ENCODE measurements at places on chromosomes 1 and 21. TPM values are rescaled to one million over a fixed set of nuclear protein-coding genes. Genes with fewer than 3 reads are reported as not detected.

- peak; percentile 77 for DNase-seq
These were observed 2.5 kb downstream of the DISC1 start for GRCh38 chr1:231629132-231629531.

DNA sequence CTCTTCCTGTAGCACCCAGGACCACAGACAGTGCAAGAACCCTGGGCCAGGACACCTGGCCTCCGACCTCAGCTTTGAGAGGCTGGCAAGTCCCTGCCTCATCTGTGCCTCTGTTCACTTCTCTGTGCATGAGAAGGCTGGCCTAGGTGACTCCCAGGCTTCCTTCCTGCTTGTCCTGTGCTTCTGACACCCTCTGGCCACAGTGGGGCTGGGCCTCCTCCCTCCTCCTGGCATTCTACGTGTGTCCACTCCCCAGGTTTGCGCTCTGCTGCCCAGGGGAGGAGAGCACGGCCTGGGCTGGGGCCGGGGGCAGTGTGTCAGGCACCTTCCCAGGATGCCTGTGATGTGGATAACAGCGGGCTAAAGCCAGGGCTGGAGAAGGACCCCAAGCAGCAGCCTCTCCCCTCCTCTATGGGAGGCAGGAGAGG lies 30.3 kb upstream of the PKP1 start:
- DNase-seq: peak; percentile 50

DNA sequence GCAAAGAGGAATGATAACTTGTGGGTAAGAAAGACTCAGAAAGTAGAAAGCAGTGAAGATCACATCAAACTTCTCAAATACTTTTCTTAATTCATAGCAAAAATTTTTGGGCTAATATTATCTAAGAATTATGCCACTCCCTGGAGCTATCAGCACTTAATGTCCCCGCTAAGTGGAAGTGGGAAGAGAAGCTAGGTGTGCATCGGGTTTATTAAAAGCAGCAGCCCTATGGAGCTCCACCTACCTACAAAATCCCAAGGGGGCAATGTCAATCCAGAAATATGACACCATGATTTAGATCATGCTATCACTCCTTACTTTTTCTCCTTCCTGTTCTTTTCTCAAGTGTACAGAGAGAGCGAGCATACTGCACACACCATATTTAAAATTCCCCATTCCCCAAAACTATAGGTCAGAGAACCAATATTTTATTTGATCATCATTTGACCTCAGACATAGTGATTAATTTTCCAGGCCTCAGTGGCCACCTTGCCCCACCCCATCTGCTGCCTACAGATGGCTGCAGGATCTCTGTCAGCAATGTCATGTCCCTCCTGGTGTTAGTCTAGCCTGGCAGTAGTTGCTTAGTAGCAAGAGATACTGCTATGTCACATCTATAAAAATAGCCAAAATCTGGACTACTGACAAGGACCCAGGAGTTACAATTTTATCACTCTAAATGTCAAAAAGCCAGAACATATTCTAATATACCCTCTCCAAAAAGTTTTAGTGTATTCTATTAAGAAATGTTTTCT lies 66.6 kb downstream of the MAP3K21 start:
- DNase-seq: no peak

The CNN3 gene
- total RNA-seq: 2.7 TPM

DNA sequence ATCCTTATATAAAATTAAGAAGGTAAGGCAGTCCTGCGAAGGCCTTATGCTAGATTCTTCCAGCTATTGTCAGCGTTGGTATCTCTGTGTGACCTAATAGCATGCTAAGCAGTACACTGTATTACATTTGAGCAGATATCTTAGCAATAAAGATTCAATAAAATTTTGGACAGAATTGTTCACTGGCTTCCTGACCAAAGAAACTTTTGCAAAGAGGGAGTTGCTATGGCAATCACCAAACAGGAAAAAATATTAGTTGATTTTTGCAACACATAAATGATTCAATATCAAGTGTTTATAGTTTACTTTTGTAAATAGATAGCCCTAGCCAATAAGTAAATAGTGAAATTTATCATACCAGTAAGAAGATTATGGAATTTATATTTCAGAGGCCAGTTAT lies 31.0 kb upstream of the PLEKHO1 start:
- no peak for DNase-seq

GRCh38 chr1:153431002-153431401 lies 14.7 kb downstream of the S100A7A start:
- DNase-seq: no peak

The DNM3 gene
- total RNA-seq: 0.42 TPM

The PCP4L1 gene
- total RNA-seq: not detected

GRCh38 chr1:115296981-115297380 lies 41.1 kb downstream of the NGF start:
- no peak for DNase-seq

- DNase-seq: no peak
These were observed 36.0 kb downstream of the SEC16B start for GRCh38 chr1:177933881-177934280.

GRCh38 chr1:82818586-82818985 lies 1017.9 kb downstream of the ADGRL2 start:
- DNase-seq: no peak

The C1orf21 gene
- total RNA-seq: 2.5 TPM

GRCh38 chr1:16491056-16491675 lies 22.9 kb downstream of the RNU1-1 start:
- no peak for DNase-seq

The PSMD4 gene
- total RNA-seq: 288 TPM

- no peak for DNase-seq
These were observed 37.2 kb upstream of the SLC6A9 start for GRCh38 chr1:44068442-44068921.

The SF3B4 gene
- total RNA-seq: 131 TPM

GRCh38 chr1:42258218-42258617 lies 76.8 kb downstream of the FOXJ3 start:
- DNase-seq: no peak

DNA sequence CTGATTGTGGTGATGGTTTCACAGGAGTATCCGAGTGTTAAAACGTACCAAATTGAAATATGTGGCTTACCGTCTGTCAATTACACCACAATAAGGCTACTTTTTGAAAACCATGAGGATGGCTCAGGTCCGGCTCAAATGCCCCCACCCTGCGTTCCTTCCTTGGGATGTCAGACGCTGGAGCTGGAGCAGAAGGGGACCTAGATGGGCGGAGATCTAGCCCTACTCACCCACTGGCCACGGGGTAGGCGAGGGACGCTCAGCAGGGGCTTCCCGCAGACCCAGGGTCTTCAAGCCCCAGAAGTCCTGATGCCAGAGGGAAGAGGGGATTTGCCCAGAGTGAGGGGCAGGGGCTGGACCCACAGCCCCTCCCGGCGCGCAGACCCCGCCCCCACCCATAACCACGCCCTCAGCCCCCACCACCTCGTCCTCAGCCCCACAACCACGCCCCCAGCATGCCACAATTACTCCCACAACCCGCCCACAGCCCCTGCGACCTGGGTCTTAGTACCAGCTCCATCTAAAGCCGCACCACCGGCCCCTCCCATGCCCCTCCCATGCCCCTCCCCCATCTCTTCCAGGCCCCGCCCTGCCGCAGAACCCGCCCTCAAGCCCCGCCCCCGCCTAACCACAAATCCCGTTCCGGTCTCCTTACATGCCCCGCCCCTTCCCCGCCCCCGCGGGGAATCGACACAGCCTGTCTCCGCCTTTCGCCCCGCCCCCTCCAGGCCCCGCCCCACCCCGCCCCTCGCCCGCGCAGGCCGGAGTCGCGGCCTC lies at the start of gene LRRC3:
Gene LRRC3 (plus strand): TSS at position 764 of the 777 bp plus-strand sequence. CDS start 1,135 bp downstream, outside the sequence.
- peak; percentile 92 for DNase-seq

GRCh38 chr21:37871121-37871862 lies 45.0 kb downstream of the KCNJ6 start:
- no peak for DNase-seq

The KIF26B gene
- total RNA-seq: 0.02 TPM

The CLDN17 gene
- not detected for total RNA-seq

DNA sequence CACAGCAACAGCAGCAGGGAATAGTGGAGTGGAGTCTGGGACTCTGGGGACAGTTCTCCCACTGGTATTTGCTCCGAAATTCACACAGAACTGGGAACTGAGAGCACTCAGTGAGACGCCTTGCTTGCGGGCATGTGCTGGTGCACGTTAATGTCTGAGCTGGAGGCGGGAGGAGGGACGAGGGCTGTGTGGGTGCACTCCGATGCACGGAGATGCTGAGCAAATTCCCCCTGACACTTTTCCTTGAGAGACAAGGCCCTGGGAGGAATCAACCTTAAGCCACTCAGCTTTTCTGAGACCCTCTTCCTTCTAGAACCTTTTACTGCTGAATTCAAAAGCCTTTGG lies 2.8 kb downstream of the RGS8 start:
- no peak for DNase-seq

DNA sequence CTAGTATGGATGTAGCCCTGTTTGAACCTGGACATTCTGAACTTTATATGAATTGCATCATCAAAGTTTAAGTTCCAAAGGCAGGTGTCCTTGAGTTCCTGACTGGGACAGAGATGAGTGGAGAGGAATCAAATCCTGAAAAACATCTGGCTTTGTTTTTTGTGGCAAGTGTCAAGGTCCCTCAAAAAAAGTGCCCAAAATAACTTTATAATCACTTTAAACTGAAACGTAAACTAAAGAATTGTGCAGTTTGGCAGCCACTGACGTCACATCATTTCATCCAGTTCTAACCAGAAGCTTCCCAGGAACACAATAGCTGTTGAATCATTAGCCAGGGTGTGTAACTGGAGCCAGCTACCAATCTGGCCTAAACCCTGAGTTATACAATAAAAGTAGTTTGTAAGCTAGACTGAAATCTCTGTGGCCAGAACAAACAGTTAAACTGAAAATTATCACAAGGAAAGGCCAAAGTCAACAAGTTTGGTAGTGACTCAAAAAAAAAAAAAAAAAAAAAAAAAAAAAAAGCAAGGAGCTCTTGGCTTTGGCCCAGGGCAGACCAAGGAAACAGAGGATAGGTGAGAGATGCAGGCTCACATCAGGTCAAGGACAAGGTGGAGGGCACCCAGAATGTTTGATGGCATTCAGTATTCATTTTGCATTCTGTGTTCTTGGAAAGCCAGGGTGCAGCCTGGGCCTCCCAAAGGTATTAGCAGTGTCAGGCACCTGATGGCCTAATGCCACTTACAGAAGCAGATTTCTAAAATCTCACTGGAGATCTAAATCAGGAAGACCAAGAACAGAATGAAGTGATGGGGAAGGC lies 74.3 kb downstream of the TNFSF18 start:
- no peak for DNase-seq

The RAP1GAP gene
- 0.42 TPM for total RNA-seq

GRCh38 chr1:226461087-226461486 lies 53.2 kb upstream of the PARP1 start:
- no peak for DNase-seq
